Stimulated activated CD4-positive, alpha-beta T cell treated with anti-CD3 and anti-CD28 coated beads, Interleukin-2, amount 100 ng/mL, for 24 hours (primary cell): ENCODE measurements at places on chromosomes 12 and 14.

- no peak for DNase-seq
Measured at GRCh38 chr14:22387776-22388241, 201.2 kb downstream of the DAD1 start.

- DNase-seq = no peak
Measured at GRCh38 chr12:109753054-109753401, 39.4 kb downstream of the FAM222A start.

GRCh38 chr14:44914849-44915248 is 46.9 kb downstream of the KLHL28 start:
- no peak for DNase-seq

- DNase-seq = no peak
Measured at GRCh38 chr12:94707892-94708291, 57.5 kb upstream of the TMCC3 start.

DNA sequence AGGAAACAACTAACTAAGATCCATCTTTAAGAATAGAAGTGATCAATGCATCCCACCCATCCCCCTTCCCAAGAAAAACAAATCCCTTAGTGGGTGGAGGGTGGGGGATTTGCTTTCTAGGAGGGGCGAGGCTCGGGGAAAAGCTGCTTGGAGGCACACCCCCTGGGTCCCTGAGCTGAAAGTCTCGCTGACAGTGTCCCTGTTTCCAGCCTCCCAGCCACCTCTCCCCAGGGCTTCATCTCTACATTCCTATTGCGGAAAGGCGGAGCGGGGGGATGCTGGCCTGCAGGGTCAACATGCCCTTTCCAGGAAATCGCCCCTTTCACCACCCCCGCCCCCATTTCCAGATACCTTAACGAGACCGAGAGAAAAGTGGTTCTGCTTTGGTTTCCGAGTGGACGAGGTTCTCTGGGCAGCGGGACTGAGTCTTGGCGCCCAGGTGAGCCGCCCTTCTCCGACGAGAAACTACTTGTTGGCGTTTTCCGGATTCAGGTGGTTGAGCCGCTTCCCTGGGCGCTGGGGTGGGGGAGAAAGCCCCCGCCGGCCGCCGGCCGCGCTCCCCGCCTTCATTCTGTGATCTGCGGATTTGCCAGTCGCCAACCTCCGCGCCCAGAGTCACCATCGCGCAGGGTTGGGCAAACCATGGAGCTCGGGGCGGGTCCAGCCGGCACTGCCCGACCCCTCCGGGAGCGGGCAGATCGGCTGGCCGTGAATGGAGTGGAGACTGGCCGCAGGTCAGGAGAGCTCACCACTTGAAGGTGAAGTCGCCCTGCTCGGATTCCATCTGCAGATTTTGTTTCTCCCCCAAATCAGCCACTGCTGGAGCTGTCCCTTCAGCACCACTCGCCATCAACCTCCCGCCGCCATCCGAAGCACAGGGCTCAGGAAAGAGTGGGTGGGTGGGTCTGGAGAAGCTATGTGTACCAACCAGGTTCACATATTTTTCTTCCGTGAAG is 505 bp downstream of the KCNC2 start:
- peak; percentile 28 for DNase-seq

DNA sequence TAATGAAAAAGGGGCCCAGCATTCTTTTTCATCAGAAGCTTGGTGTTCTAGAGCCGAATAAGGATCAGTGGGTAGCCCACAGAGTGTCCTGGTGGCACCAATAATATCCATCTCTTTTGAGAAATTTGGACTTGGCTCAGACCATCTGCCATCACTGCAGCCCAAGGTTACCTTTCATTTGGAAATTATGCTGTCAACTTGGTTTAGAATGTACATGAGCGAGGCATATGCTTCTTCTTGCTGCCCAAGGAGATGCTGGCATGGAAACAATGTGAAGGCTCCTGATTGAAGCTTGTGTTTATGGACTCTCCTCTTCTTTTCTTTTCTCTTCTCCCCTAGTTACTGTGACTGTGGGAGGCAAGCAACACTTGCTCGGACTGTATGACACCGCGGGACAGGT is 50.0 kb downstream of the GPHB5 start:
- no peak for DNase-seq

DNA sequence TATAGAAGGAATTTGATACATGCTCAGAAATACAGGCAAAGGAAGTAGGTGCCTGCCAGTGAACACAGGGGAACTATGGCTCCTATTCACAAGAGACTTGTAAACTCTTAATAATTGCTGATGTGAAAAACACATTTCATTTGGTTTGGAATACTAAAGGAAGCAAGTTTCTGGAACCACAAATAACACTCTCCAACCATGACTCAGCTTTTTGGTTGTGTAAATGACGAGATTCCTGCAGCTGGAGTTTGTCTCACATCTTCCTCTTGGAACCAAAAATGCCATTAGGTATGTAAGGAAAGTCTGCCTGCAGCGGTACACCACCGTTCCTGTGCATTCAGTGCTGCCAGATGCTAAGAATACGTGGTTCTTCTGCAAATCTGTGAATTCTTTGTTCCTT is 4.5 kb upstream of the OR11H6 start:
- DNase-seq = no peak

GRCh38 chr12:51926718-51927117 is 19.4 kb downstream of the ACVRL1 start:
- peak; percentile 60 for DNase-seq

GRCh38 chr12:46354111-46354801 is 18.3 kb downstream of the SLC38A2 start:
- DNase-seq = no peak

- DNase-seq = no peak
Measured at GRCh38 chr12:1719139-1719538, 28.3 kb downstream of the ADIPOR2 start.

- no peak for DNase-seq
Measured at GRCh38 chr14:62916551-62916950, 128.7 kb downstream of the KCNH5 start.

DNA sequence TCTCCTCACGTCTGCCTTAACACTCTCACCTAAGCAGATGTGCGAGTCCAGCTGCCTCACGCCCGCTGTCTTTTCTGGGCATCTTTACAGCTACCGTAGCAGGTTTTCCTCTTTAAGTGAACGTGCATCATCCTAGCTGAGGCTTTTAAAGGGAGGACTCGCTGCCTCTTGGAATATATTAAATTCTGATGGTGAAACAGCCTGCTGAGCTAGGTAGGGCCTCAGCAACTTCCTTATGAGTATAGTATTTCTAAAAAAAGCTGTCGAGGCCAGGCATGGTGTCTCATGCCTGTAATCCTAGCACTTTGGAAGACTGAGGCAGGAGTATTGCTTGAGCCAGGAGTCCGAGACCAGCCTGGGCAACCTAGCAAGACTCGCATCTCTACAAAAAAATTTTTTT is 32.2 kb downstream of the TESC start:
- DNase-seq = no peak

DNA sequence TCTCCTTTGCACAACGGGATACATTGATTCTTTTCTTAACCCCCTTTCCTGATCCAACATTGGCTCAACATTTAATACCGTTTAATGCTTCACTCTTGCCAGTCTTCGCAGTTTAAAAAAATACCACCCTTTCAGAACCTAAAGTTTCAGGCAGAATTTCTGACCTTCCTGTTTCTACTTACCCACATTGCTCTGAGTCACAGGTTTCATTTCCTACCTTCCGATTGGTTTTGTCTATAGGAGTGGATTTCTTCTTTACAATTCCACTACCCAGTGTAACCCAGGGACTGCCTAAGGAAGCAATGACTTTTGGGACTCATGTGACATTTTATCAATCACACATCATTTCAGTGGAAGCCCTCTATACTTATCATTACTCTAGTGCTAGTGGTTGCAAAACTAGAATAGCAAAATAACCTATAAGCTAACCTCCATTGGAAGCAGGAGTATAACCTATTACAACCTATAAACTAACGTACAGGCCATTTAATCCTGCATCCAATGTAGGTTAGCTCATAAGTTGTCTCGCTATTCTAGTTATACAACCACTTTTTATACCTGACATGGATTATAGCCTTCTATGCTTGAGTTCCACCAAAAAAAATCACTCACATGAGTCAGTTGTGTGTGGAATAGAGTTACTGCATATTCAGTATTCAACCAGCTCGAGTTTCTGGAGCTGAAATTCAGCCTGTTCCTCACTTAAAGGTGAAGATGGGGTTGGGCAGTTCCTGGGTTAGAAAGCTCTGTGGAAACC is 64.9 kb upstream of the KITLG start:
- DNase-seq = no peak

DNA sequence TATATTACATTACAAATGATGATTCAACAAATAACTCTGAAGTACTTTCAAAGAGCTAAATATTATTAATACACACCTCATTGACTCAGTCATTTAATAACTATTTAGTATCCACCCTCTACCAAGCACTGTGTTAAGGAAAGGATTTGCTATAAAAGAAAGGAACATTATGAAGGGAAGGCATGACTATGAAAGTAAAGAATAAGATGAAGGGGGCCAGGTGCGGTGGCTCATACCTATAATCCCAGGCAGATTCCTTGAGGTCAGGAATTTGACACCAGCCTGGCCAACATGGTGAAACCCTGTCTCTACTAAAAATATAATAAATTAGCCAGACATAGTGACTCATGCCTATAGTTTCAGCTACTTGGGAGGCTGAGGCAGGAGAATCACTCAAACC is 107.9 kb downstream of the PLCZ1 start:
- DNase-seq = no peak
